ENCODE measurements at places on chromosomes 3 and 15. TPM values are rescaled to one million over a fixed set of nuclear protein-coding genes. Genes with fewer than 3 reads are reported as not detected.

DNA sequence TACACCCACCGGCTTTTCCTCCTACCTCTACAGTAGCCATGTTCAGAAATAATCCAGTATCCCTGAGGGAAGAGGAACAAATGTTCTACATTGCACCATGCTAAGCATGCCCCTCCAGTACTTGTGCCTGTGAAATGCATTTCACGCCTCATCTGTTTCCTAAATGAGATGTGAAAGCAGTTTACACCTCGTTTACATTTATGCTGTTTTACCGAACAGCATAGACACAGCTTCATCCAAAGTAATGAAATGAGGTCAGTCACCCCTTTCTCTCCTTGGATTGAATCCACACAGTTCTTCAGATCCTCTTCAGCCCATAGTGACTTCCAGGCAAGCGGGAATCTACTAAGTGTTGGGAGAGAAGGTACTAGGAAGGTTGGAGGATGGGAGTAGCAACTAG, 514.3 kb downstream of the PDCD6IP start:
- no peak for DNase-seq

- DNase-seq, result no peak
Measured at GRCh38 chr3:74844428-74844827, 230.0 kb upstream of the CNTN3 start.

GRCh38 chr3:5699811-5700210, 512.3 kb downstream of the EDEM1 start:
- DNase-seq, result no peak

DNA sequence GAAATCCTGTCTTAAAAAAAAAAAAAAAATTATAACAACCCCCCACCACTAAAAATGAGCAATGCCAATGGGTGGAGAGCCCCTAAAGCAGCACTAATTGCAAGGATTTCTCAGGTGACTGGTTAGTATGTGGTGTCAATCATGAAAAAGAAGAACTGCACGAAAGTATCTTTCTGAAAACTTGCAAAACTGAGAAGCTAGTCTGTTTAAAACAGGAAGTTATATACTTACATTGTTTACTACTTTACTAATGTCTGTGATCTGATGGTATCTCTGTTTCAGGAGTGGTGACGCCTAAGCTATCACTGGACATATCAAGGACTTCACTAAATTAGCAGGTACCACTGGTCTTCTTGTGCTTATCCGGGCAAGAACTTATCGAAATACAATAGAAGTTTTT, at the start of gene CCR3:
CCR3 (plus strand) TSS at position 341 of the 400 bp plus-strand sequence. CDS start 22,699 bp downstream, outside the sequence.
- DNase-seq, result no peak

GRCh38 chr15:33027306-33028035, 167.0 kb downstream of the FMN1 start:
- DNase-seq, result no peak

DNA sequence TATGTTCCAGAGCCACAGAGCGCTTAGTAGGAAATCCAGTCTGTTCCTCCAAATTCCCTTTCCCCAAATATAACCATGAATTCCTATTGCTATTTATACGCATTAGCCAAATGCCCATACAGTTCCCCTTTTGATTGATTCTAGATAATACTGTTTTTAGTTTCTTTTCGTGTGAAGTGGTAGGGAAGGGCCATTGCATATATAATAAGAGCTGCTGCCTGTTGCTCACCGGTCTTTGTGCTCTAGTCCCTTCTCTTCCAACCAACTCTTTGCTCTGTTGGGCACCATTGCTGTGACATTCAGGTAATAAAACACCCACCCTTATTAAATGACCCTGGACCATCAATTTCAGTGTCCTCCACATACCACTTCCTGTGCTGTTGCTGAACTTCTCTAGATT, 379.9 kb upstream of the KCNMB2 start:
- DNase-seq, result no peak

The GALK2 gene
- total RNA-seq, result 51.4 TPM

The TMC3 gene
- total RNA-seq, result not detected

GRCh38 chr15:40064231-40064894, 25.4 kb upstream of the SRP14 start:
- DNase-seq, result peak; percentile 73

- DNase-seq, result no peak
Measured at GRCh38 chr3:122305818-122306621, 19.0 kb upstream of the CSTA start.

- DNase-seq, result peak; percentile 80
Measured at GRCh38 chr15:71302861-71303410, 187.7 kb downstream of the THSD4 start.

DNA sequence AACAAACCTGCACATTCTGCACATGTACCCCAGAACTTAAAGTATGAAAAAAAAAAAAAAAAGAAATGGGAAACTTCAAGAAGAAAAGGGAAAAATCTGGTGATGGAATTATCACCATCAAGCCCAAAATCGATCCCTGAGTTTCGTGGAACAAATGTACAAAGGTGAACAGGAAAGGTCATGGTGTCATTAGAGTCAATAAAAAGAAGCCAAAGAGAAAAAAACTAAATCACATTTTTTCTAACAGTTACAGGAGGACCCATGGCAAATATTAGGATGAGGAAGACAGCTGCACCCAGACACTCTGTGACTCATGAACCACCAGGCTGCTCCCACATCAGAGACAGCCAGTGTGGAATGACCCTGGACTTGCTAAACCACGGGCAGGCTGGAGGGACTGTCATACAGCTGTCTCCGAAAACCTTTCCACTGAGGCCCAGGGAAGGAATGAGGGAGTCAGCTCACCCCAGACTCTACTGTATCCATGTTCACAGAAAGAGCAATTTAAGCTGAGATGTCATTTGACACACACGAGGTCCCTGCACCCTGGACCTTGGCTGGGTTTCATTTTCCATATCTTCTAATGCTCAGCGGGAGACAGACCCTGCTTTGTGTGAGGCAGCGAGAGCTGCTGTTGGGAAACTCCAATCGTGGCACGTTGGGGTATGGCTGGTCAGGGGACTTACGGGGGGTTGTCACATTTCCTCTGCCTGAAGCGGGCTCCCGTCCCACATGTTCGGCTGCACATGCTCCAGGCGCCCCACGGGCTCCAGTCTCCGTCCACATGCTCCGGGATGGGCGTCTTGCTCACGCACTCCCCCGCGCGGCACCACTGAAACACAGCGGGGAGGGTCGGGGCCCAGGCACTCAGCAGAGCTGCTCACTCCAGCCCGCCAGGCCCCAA, 210.2 kb downstream of the ADAMTS17 start:
- peak; percentile 39 for DNase-seq

- peak; percentile 83 for DNase-seq
Measured at GRCh38 chr3:4703054-4703480, 209.9 kb downstream of the ITPR1 start.

DNA sequence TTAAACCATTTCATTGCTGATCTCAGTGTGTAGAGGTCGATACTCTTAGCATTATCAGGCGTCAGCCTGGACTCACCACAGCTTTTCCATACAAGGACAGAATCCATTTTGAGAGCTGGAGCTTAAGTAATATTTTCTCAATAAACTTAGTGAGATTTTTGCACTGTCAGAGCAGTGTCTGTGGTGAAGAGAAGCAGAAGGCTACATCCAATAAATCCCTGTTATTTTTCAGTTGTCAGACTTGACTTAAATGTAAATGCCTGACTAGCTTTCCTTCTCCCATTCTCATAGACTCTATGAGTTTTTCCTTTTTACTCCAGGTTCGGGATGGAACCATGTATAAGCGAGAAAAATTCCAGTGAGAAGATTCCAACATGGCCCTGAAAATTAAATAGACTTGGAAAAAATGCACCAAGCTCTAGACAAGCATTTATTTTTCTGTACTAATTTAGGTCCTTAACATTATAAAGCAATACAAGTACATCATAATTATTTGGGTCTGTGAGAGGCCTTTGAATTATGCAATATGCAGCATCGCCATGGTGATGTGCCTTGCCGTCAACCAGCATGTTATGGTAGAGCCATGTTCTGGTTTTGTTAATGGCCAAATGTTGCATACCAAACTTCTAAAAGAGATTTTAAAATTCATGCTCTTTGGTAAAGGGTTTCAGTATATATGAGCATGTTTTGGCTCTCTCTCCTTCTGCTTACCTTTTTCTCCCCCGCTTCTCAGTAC, 62.0 kb downstream of the RARB start:
- no peak for DNase-seq

The RPUSD3 gene
- 30.8 TPM for total RNA-seq

The C3orf70 gene
- total RNA-seq, result 1.8 TPM

DNA sequence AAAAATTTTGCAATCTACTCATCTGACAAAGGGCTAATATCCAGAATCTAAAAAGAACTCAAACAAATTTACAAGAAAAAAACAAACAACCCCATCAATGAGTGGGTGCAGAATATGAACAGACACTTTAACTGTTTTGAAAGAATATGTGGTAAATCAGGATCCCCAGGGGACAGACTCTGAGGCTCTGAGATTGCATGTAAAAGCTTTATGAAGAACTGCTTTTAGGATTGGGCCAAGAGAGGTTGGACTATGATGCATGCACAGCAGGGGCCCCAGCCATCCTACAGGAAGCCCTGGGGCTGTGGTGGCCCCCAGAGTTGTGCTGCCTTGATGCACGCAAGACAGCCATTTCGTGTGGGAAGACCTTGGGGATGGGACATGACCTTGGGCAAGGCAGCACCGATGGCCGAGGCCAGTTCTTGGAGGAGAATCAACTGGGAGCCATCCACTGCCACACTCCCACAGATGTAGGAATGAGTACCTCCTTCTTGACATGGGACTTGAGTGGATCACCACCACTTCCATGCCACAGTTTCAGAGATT, 298.1 kb upstream of the THBS1 start:
- no peak for DNase-seq

DNA sequence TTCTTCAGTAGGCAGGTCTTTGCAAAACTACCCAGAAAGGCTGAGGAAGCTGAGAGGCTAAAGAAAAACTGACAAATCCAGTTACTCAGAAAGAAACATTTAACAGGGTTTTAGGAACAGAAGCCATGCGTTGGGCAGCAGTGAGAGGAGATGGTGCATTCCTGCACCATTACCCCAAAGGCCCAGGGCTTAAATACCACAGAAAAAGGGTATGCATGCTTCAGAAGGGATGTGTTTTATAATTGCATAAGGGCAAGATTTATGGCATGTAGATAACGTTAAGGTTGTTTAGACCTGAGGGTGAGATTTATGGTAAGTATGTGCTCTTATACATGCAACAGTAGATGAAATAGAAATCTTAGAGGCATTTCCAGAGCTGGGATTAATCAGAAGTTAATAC, 10.0 kb downstream of the C3orf52 start:
- peak; percentile 74 for DNase-seq

The TMEM202 gene
- total RNA-seq, result not detected

GRCh38 chr3:140911822-140912221, 29.8 kb upstream of the SLC25A36 start:
- no peak for DNase-seq

The SETD5 gene
- total RNA-seq, result 62.9 TPM

DNA sequence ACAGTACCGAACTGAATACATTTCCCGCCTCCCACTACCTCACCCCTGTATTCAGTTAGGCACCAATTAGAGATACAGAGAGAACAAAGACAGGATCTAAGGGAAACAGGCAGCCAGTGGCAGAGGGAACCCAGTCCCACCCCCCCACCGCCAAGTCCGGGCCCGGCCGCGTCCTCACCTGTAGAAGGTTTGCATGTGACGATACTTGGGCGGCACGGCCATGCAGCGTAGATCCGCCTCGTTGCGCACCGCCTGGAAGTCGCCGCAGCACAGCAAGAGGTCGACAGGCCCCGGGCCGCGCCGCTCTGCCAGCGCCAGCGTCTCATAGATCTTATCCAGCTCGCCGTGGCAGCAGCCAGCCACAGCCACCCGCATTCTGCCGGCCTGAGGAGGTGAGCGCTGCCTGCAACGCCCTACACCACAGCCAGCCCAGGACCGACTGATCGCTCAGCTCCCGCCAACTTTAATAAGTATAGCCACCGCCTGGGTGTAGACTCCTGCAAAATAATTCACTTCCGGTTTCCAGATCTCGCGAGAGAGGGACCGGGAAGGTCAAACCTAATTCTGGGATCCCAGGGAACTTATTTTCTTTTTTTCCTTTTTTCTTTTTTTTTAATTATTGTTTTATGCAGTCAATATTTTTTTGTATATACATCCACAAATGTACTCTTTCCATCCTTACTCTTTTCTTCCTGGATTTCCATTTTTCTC, at the start of gene DBR1:
DBR1 (minus strand) TSS at position 501 of the 711 bp plus-strand sequence; CDS start at position 375, 126 bp downstream.
- peak; percentile 80 for DNase-seq

GRCh38 chr3:31456373-31456772, 76.4 kb upstream of the STT3B start:
- DNase-seq, result no peak

DNA sequence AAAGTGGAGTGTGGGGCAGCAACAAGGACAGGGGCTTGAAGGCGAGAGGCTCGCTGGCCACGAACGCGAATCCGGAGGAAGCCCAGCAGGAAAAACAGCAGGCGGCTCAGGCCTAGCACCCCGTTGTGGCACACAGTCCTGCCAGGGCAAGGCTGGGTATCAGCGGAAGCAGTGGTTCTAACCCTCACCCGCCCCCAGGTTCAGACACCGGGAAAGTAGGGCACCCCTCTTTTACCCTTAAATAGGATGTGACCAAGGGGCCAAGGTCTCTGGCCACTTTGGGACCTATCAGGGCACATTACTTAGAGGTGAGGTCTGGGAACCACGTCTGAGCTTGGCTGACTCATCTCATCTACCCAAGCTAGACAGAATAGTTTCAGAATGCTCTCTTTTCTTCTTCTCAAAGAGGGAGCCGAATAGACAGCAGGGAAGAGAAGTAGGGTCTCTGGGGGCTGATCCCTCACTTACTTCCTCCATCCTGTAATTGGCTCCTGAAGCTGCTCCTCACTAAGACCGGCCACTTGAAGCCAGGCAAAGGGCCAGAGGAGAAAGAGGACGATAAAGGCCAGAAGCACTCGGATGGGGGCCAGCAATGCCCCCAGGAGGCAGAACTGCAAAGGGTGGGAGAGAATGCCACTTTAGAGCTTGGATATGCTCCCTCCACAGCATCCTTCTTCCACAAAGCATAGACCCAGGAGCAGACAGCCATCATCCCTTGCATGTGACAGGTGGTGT, 1.7 kb downstream of the LPCAT4 start:
- DNase-seq, result no peak

- DNase-seq, result no peak
Measured at GRCh38 chr15:54820098-54820497, 376.6 kb downstream of the RSL24D1 start.

GRCh38 chr3:16460886-16461285, 52.6 kb downstream of the RFTN1 start:
- no peak for DNase-seq

GRCh38 chr3:69906351-69906966, 93.1 kb upstream of the SAMMSON start:
- no peak for DNase-seq

DNA sequence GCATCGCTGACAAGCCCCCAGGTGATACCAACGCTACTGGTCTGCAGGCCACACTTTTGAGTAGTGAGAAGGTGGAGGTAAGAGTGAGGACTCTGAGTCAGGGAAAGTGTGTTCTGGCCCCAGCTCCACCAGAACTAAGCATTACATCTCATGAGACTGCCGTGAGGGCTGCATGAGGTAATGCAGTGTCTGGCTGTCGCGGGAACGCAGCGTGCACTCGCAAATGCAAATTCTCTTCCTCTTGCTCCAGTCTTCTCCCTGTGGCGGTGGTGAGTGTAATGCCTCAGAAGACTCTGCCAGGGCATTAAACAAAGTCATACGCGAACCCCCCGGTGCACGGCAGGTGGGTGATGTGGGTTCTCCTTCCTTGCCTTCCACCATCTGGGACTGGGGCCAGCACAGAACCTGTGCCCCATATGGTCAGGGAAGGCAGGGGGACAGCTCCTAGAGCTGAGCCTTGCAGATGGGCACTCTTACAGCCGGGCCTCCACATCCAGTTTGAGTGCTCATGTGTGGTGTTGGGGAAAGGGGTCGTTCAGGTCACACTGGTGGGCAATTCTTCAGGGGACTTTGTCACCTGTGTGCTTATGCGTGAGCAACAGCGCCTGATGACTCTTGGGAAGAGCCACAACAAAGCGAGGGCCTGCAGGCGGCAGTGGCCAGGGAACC, 175.8 kb downstream of the XXYLT1 start:
- DNase-seq, result no peak

The CISH gene
- total RNA-seq, result 0.90 TPM

The LTF gene
- not detected for total RNA-seq
